GM12864 (cell line): ENCODE measurements at places on chromosomes 6 and 20.

DNA sequence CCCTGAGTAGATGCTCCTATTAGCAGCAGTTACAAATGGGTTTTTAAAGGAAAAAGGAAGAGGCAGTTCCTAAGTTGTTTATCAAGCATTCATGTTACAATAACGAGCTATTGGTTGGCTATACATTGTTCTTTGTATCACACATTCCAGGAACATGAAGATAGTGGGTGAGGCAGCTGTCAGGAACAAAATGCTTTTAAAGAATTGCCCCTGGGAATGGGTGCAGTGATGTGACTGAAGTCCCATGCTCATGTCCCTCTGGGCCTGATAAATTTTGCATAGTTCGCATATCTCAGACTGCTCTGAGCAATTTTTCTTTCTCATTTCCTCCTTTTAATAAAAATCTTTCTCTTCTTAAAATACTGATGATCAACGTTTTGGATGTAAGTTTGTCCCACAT is 3.7 kb downstream of the ENPP1 start:
- no peak for DNase-seq

DNA sequence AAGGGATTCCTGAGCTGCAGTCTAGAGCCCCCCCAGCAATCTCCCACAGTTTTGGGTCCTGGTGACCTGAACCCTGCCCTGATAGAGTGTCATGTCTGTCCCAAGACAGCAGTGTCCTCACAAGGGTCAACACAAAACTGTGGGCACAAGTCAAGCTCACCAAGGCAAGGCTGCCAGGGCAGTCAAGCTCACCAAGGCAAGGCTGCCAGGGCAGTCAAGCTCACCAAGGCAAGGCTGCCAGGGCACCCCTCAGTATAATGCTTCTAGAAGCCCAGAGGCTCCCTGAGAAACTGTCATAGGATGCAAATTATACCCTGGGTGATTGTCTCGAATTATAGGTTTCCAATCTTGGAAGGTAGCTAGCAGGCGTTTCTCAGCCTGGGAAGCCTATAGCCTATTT is 108.5 kb downstream of the NFATC2 start:
- DNase-seq = no peak

GRCh38 chr20:4087923-4088322 is 72.6 kb upstream of the RNF24 start:
- no peak for DNase-seq

DNA sequence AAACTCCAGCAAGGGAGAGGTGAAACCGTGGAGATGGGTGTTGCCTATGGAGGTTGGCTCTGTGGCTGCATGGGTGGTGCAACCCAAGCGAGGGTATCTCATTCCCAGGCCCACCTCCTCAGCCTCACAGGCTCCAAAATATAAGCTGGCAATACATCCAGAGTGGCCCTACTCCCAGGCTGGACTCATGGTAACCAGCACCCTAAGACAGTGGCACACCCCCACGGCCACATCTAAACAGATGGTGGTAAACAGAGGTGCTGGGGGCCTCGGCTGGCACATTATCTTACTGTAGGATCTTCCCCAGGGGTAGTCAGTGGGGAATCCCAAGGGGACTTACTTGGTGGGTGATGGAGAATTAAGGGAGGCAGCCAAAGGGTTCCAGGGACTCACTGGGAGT is 33.7 kb upstream of the CCND3 start:
- DNase-seq = no peak

- DNase-seq = peak; percentile 86
Observed at GRCh38 chr6:28141500-28142329, at the start of gene ZKSCAN8. Gene ZKSCAN8 (plus strand): TSS chr6:28141883. CDS start chr6:28148408, 6,525 bp downstream.
